ENCODE measurements at places on chromosomes 3 and 15.

DNA sequence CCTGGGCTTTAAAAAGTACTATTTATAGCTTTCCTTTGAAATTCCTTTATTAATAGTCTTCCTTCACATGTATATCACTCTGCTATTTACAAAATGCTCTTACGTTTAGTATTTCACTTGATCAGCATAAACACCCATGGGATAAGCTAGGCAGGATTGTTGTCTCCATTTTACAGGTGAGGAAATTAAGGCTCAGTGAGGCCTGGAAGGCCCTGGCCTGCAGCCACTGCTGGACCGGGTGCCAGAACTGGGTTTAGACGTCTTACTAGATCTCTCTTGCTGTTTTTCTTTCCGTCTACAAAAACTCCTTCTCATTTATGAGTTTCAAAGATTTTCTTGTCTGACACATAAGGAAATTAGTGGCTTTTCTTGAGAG lies 236.4 kb downstream of the LPP start:
- DNase-seq, result no peak

- no peak for DNase-seq
These were observed 161.4 kb upstream of the ST8SIA2 start for GRCh38 chr15:92232317-92232716.

DNA sequence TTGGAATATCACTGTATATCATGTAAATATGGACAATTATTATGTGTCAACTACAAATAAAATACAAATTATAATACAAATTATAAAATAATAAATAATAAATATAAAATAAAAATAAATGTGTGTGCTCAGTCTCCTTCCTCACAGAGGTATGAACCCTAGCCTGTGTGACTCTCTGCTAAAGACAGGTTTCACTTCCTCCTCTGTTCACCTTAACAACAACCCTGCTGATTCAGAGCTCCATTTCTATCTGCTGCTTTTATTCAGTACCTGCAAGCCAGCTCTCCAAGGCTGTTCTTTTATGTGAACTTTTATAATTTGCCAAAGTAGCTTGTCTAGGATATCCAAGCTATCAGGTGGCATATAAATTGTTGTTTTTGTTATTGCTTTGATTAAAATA lies 610.7 kb upstream of the GRM7 start:
- no peak for DNase-seq

GRCh38 chr15:67380921-67381320 lies 126.3 kb downstream of the IQCH start:
- no peak for DNase-seq

DNA sequence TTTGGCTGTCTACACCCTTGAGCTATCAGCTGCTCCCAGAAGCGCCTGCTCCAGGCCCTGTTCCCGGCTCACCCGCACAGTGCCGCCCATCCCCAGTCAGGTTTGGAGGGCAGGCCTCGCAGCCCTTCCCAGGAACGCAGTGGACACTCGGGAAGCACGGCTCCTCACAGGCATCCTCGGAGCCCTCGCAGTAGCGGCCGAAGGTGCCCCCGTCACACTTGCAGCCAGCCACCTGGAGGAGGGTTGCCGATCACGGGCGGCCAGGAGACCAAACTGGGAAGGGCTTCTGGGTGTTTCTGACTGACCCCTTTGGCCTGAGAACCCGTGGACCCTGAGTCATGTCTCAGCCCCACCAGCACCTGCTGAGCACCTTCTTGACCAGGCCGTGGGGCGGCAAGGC lies 33.4 kb downstream of the MUC20 start:
- no peak for DNase-seq

Measured in heart left ventricle (tissue), 16 donors.